ENCODE measurements at places on chromosomes 7 and 10. TPM values are rescaled to one million over a fixed set of nuclear protein-coding genes. Genes with fewer than 3 reads are reported as not detected.

Gene EPHB4
- total RNA-seq, result 2.4 TPM

Gene CCZ1B
- 94.8 TPM for total RNA-seq

Gene LDB3
- total RNA-seq, result 0.10 TPM

Gene SEMA3E
- not detected for total RNA-seq

Gene CPED1
- not detected for total RNA-seq

Gene GOLGA7B
- total RNA-seq, result 0.26 TPM

Gene TET1
- total RNA-seq, result 0.73 TPM

Gene ASB15
- not detected for total RNA-seq

Gene WEE2
- 0.12 TPM for total RNA-seq

Gene EPO
- total RNA-seq, result not detected

Gene TUBB8
- not detected for total RNA-seq

Gene STEAP4
- total RNA-seq, result 1.1 TPM

Gene CTBP2
- 0.39 TPM for total RNA-seq

Gene CC2D2B
- total RNA-seq, result 0.96 TPM

Gene OLAH
- 0.44 TPM for total RNA-seq

Gene FFAR4
- not detected for total RNA-seq

All from activated T-helper 1 cell treated with anti-CD3 and anti-CD28 coated beads, Interleukin-12 subunit alpha, Interleukin-12 subunit beta, Interleukin-2, Interleukin-4 antibody, amounts not matched to agents 30 ng/mL and 10 ng/mL and 1 ng/mL, durations not matched to agents 14 hours and 24 hours and 36 hours (primary cell).